HCT116 (cell line): ENCODE measurements at places on chromosomes 12 and 14.

- DNase-seq: no peak
Measured at GRCh38 chr12:66739266-66739665, 60.4 kb upstream of the GRIP1 start.

- DNase-seq: no peak
Measured at GRCh38 chr12:118925407-118925806, 55.9 kb upstream of the SRRM4 start.

DNA sequence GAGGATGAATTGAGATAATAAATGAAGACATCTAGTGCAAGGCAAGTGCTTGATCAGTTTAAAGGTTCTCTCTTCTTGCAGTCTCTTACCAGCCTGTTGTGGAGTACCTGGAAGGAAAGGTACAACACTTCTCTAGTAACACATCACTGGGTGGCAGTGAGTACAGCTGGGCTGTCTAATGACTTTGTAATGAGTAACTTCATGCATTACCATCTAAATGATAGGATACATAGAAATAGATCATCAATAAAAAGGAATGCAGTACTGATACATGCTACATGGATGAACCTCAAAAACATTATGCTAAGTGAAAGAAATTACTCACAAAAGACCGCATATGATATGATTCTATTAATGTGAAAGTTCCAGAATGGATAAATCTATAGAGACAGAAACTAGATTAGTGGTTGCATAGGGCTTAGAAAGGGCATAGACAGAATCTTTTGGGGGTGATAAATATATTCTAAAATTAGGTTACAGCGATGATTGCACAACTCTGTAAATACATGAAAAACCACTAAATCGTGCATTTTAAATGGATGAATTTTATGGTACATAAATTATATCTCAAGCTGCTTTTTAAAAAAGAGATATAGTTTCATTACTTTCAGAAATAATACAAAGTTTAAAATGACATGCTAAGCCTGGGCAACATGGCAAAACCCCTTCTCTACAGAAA, 224.4 kb downstream of the CHST11 start:
- no peak for DNase-seq

DNA sequence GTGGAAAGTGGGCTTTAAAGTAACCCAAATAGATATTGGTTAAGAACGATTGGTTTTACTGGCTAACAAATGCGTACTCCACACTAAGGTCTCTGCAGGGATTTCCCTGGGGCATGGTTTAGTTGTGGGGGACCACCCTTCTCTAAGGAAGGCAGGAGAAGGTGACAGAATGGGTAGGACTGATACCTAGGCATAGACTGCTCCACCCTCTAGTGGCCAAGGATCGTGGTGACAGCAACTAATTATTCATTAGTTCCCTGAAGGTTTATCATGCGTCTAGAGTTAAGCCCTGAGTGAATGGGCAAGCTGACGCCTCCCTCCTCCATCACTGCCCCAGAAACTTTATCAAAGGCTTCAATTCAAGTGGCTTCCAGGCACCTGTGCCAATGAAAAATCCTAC, 9.1 kb downstream of the FAM181A start:
- DNase-seq: no peak

- no peak for DNase-seq
Measured at GRCh38 chr12:74538491-74539258, 1.0 kb downstream of the ATXN7L3B start.
